ENCODE measurements at places on chromosomes 4 and X. TPM values are rescaled to one million over a fixed set of nuclear protein-coding genes. Genes with fewer than 3 reads are reported as not detected.

The EXOC1L gene
- total RNA-seq: not detected

The TLR7 gene
- 0.05 TPM for total RNA-seq

The DGAT2L6 gene
- not detected for total RNA-seq

The ZNF711 gene
- 36.0 TPM for total RNA-seq

The NMU gene
- total RNA-seq: 1.7 TPM
